ENCODE measurements at places on chromosomes 13 and 19.

DNA sequence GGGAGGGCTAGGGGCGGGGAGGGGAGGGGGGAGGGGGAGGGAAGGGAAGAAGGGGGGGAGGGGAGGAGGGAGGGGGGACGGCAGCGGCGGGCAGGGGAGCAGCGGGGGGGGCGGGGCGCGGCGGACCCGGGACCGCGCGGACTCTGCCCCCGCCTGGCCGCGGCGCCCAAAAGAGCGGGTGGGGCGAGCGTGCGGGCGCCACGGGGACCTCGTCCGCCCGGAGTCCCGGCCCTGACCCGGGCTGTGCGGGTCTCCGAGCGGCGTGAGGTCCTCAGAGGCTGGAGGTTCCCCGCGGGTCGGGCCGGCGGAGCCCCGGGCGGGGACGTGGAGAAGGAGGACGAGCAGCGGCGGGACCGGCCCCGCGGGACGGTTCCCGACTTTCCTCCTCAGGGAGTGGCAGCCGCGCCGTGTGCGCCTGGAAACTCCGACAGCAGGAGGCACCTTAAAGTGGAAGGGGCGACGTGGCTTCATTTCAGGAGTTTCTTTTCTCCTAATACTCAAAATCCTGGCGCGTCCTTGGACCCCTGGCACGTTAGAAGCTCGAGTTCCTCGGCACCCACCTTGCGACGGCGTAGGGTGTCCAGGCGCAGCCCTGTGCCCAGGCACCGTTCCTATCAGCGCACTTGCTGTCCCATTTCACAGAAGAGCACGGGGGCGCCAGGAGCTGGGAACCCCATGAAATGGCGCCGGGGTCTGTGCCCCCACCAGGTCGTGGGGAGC is 518 bp upstream of the PLPP2 start:
- no peak for DNase-seq

DNA sequence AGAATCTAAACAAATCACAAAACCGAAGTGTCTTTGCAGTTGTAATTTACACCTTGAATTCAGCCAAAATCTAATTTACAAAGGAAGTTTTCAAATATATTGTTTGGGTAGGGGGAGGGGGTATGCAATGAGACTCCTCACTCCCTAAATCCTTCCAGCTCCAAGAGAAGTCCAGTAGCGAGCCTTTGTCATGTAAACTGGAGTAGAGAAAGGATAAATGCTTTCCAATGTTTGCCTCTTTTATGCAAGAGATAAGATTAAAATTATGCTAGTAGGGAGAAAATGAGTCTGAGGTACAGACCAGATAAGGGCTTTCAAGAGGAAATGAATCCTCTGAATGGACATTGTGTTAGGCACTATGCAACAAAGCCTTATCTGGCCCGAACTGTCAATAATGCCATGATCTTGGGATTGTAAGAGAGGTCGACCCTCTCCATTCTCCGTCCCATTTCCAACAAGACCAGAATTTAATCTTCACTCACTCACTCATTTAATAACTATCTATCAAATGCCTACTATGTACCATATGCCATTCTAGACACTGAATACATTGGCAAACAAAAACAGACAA is 199.2 kb downstream of the LACC1 start:
- DNase-seq, result no peak

GRCh38 chr13:112603641-112604225 is 15.8 kb upstream of the TUBGCP3 start:
- DNase-seq, result no peak

DNA sequence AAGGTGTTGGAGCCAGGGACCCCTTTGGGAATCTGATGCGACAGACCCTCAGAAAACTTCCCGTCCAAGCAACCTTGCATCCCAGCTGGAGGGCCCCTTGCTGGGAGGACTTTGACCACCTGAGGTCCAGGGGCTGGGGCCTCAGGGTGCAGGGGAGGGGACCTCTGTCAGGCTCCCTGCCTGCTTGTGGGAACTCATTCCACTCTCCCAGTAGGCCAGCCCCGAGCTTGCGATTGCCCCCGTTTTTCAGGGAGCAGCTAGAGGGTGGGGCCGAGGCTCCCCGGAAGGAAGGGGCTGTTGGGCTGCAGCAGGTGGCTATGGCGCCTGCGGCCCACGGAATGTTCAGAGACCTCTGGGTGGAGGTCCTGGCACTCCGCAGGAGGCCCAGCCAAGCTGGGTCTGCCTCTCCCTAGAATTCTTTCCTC is 2.8 kb downstream of the GNA11 start:
- DNase-seq, result no peak

All from dermis blood vessel endothelial cell (primary cell).